Endothelial cell of umbilical vein (primary cell): ENCODE measurements at places on chromosomes 12 and 14. TPM values are rescaled to one million over a fixed set of nuclear protein-coding genes. Genes with fewer than 3 reads are reported as not detected.

ACOT6 gene
- total RNA-seq, result not detected in 2 replicates

OVCH1 gene
- total RNA-seq, result not detected in 2 replicates

MYO1H gene
- not detected in 2 replicates for total RNA-seq

LRCOL1 gene
- 1.2 TPM in 1 of 2 replicates, not detected in the other for total RNA-seq

FAM90A1 gene
- not detected in 2 replicates for total RNA-seq

MIP gene
- total RNA-seq, result not detected in 2 replicates

POTEM gene
- not detected in 2 replicates for total RNA-seq
